Activated CD8-positive, alpha-beta memory T cell treated with anti-CD3 and anti-CD28 coated beads, Interleukin-2, amount 50 U/mL, for 48 hours (primary cell): ENCODE measurements at places on chromosomes 1 and 21.
A peak's percentile ranks its signal among the peaks of the same experiment; 100 is the strongest.

DNA sequence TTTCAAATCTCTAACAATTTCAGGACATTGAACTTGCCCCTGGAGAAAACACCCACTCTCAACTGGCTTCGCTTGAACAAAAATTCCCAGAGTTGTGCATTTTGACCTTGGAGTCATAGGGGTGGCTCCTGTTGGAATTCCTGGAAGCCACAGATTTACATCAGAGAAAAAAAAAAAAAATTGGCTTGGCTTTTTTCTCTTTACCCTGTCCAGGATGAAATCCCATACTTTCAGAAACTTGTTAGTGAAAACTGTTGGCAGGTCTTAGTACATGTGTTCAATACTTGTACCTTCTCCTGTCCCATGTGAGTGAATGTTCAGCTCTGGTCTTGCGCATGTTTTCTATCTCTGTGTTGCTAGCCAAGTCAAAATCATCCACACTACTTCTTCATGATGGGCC is 228.8 kb downstream of the TGFB2 start:
- DNase-seq = no peak

- no peak for DNase-seq
Measured at GRCh38 chr21:33061233-33061632, 8.7 kb upstream of the OLIG1 start.

DNA sequence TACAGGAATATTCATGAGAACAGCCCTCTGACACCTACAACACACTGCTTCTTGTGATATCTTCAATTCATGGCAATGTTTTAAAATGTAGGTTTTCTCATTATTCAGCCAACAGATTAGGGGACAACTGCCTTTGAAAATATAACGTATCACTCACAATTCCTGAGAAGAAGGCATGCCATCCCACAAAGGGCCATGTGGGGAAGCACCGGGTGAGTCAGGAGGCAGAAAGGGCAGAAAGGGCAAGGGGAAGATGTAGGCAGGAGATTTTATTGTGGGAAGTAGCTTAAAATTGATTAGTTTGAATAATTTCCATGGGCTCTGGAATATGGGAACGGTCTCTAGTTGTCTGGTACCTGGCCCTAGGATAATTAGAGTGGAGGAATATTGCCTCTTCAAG is 165.7 kb downstream of the HHIPL2 start:
- DNase-seq = no peak

DNA sequence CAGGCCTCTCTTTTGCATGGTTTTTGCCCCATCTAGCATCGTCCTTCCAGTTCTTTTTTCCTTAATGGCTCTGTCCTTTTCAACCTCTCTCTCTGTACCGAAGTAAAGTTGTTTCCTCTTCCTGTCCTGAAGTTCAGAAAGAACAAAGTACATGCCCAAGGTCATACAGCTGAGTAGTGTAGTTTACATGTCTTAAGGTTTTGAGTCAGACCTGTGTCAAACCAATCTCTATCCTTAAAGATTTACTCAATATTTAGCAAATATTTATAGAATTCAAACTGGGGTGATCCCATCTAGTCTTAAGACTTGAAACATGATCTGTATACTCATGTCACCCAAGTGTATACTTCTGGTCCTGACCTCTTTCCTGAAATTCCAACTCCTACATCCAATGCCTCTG is 118.7 kb upstream of the SGIP1 start:
- no peak for DNase-seq

DNA sequence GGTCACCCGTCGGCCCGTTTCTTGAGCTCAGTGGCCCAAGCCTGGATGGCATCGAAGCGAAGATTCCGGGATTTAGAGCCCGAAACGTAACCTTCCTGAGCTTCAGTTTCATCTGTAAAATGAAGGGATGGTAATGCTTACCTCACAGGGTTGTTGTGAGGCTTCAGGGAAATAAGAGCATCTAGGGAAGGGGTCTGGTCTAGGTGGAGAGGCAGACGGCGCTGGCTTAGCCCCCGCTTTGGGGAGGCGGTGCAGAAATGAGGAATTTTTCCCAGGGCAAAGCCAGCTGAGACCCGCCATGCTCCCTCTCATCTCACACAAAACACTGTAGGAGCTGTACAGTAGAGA is 717 bp upstream of the MYCL start:
- DNase-seq = no peak

DNA sequence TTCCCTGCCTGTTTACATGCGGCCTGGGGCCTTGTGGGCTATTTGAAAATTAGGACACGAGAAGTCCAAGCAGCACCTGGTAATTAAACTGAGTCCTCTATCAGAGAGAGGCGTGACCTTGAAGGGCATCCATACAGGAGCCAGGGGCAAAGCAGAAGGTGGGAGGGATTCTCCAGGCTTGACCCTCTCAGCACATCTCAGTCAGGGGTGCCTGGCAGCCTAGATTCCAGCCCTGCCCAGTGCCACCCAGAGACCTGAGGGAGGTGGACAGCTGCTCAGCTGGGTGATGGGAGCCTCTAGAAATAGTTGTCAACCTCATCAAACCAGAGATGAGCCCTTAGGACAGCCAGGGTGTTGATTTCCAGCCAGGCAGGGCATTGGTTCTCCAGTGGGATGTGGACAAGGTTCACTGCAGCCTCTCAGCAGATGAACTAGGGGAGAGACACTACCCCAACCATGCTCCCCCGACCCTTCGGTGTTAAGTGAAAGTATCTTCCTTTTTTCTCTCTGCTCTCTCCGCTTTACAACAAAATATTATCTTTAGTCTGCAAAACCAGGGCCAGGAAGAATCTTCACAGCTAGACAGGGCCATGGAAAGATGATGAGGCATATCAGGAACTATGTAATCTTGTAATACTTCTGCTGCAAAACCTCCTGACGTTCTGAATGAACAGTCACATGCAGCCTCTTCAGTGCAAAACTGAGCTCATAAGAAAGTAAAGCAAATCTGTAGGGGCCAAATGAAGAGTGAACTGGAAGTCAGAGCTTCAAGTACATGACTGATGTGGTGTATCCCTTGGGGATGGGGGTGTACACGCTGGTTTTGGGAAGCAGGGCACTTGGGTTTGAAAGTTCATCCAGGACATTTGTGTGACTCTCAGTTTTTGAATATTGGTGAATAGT is 35.9 kb upstream of the ATP5PO start:
- peak; percentile 50 for DNase-seq

GRCh38 chr21:19853061-19853460 is 1145.1 kb upstream of the NCAM2 start:
- no peak for DNase-seq

- DNase-seq = no peak
Measured at GRCh38 chr1:211305044-211305443, 21.6 kb upstream of the TRAF5 start.

- DNase-seq = no peak
Measured at GRCh38 chr1:165524639-165525285, 19.0 kb upstream of the LRRC52 start.

DNA sequence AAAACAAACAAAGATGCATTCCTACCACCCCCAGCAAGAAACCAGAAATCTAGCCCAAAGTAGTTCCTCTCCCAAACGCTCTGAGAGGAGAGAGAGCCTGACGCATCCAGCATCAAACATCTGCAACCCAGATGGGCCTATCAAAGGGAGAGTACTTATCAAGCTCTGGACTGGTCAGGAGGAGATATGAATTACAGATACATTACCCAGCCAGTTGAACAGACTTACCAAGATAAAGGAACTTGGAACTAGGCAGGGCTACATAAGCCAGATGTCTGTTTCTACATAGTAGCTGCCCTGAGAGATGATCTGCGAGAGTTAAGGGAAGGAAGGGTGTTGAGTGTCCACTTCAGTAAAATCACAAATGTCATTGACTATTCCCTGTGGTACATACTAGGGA is 138.4 kb downstream of the PAPPA2 start:
- DNase-seq = no peak

DNA sequence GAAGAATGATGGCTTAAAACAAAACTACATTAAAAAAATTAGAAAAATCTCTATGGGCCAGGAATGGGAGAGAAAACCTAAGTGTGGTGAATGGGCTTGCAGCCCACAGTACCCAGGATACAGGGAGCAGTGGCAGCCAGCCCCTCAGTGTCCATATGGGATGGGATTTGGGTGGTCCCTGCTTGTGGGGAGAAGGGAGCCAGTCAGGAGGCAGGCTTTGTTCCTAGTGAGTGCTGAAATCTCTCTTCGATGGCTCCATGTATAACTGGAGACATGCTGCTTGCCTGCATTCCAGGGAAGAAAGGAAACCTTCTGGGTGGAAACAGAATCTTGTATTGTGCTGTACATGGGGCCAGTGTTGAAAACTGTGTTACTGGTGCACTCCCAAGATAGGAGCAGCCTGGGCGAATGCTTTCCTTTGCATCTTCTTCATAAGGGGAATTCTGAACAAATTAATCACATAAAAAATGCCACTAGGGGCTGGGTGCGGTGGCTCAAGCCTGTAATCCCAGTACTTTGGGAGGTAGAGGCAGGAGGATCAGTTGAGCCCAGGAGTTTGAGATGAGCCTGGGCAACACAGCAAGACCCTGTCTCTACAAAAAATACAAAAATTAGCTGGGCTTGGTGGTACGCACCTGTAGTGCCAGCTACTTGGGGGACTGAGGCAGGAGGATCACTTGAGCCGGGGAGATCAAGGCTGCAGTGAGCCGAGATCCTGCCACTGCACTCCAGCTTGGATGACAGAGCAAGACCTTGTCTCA is 36.0 kb downstream of the PTPRU start:
- peak; percentile 20 for DNase-seq

DNA sequence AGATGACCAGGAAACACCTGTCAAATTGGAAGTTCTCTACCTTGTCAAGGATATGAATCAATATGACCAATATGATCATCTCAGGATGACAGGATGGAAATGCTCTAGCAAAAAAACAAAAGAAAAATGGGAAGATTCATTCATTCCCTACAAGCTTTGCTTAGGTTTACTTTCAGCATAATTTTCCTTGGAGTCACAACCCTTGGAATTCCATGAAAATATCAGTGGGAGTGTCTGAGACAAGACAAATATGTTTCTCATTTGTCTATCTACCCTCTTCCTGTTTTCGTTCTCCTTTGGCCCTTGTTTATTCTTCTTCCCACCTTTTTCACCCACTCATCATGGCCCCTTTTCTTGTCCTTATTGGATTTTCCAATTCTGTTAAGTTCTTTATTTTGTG is 50.6 kb downstream of the COLGALT2 start:
- no peak for DNase-seq

GRCh38 chr21:37220981-37221664 is 46.0 kb downstream of the VPS26C start:
- peak; percentile 97 for DNase-seq

- DNase-seq = no peak
Measured at GRCh38 chr1:55803429-55803828, 588.3 kb upstream of the USP24 start.

DNA sequence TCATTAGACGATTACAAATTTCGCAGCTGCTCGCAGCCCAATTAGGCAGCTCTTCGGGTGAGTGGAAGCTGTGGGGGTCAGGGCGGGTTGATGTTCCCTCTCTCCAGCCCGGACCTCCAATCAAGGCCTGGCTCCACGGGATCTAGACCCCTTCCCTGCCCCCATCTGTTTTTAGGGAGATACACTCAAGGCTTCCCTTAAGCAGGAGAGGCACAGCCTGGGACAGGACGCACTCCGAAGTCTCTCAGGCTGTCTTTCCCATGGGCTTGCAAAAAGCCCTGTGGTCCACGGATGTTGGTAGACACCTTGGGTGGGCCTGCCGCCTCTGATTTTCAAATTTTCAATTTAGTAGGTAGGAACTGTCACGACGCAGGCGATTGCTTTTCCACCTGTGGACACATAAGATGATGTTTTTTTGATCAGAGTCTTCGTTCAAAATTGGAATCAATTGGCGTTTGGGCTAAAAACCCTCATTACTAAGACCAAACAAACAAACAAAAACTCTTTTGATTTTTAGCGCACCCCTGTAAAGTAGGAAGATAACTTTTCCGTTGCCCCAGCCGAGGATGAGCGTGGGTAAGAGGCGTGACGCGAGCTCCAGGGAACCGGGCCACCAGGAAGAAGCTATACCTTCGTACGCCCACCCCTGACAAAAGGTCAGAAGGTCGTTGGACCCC is 2.5 kb upstream of the LHX8 start:
- DNase-seq = no peak

DNA sequence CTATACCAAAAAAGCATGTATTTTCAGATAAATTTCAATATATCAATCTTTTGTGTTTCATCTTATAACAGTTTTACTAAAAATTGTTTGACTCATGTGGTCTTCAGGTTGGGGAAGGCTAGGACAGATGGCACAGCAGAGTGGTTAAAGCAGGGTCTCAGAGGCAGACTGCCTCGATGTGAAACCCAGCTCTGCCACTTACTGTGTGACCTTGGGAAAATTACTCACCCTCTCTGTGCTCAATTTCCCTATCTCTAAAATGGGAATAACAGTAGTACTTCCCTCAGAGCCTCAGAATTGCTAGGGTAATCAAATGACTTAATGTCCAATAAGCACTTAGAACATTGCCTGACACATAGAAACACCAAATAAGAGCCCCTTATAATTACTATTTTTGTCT is 262.1 kb upstream of the FMN2 start:
- DNase-seq = no peak

GRCh38 chr1:22471610-22472009 is 20.0 kb downstream of the ZBTB40 start:
- DNase-seq = no peak

GRCh38 chr1:185862235-185862634 is 128.0 kb downstream of the HMCN1 start:
- DNase-seq = no peak

DNA sequence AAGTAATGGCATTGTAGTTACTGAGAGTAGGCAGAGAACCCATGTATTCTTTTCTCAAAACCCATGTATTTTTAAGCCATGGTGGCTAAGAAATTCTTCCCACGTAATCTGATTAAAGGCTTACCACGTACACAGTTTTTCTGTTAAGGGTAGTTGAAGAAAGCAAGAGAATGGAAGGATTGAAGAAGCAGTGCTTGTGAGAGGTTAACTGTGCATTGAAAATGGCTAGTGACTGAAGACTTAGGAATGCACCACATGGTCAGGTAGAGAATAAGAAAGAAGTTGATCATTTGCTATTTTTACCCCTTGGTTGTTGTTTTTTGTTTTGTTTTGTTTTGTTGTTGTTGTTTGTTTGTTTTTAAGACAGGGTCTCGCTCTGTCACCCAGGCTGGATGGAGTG is 178.9 kb upstream of the SNX7 start:
- DNase-seq = no peak

DNA sequence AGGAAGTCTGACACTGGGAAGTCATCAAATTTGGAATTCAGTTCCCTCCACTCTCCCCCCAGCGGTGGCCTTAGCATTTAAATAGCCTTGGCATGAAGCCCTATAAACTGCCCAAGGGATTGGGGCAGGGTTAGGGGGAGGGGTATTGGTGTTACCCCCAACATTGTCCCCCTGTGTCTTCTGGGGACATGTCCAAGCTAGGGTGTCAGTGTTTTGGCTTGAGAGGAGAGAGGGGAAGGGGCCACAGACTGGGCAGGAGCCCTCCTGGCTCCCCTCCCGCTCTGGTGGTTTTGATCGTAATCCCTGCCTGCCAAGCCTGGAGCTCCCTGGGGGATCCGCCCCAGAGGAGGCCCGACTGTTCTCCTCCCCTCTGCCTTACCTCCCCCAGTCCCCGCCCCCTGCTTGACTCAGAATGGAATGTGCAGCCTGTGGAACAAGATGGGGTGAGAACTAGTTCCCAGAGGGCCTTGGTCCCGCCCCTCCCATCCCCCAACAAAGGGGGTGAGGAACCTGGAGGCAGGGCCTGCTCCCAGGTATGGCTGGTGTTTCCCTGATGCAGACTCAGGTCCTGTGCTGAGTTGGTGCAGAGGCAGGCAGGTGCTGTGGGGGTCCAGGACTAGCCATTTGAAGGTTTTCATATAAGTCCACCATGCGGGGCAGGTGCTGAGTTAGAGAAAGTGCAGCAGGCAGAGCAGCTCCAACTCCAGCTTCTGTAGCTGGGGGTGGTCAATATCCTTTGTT is 7.4 kb downstream of the SOX13 start:
- no peak for DNase-seq

- DNase-seq = no peak
Measured at GRCh38 chr1:3060601-3061551, 8.1 kb upstream of the PRDM16 start.
